Calu3 (cell line): ENCODE measurements at places on chromosomes 12 and 14. TPM values are rescaled to one million over a fixed set of nuclear protein-coding genes. Genes with fewer than 3 reads are reported as not detected.

Gene SPRYD4
- total RNA-seq = 6.1 and 6.6 TPM in 2 replicates

Gene RPGRIP1
- total RNA-seq = not detected in 2 replicates

Gene CCDC198
- 58.7 and 81.3 TPM in 2 replicates for total RNA-seq

Gene CIT
- total RNA-seq = 72.4 and 82.3 TPM in 2 replicates

Gene FSCB
- total RNA-seq = not detected in 2 replicates

Gene CISTR
- total RNA-seq = not detected in 2 replicates

Gene AEBP2
- total RNA-seq = 53.6 and 57.9 TPM in 2 replicates

Gene DHRS2
- 1.8 and 3.0 TPM in 2 replicates for total RNA-seq

Gene CLEC1B
- total RNA-seq = not detected in 2 replicates

GRCh38 chr14:93936245-93936644, 9.1 kb downstream of the FAM181A start:
- H3K27ac ChIP-seq = no peak overlapping the region
- peak; percentile 43 for DNase-seq
- H3K27me3 ChIP-seq = peaks cover 32% of the 10 kb centered on the region
- peaks cover 12% of the 10 kb centered on the region for H3K4me1 ChIP-seq
- H3K36me3 ChIP-seq = peaks cover 15% of the 10 kb centered on the region

- H3K36me3 ChIP-seq = no peaks in the 10 kb centered on the region
- DNase-seq = no peak
- no peaks in the 10 kb centered on the region for H3K4me1 ChIP-seq
- H3K27me3 ChIP-seq = no peaks in the 10 kb centered on the region
- H3K27ac ChIP-seq = no peak overlapping the region
Observed at GRCh38 chr12:40502322-40502721, 189.9 kb upstream of the CNTN1 start.

- H3K27ac ChIP-seq = peak overlapping the region; percentile 65
- H3K4me3 ChIP-seq = no peak overlapping the region
- H3K36me3 ChIP-seq = peaks cover 27% of the 10 kb centered on the region
- H3K4me1 ChIP-seq = no peaks in the 10 kb centered on the region
- DNase-seq = no peak
Observed at GRCh38 chr12:132925597-132926414, 30.3 kb downstream of the ZNF605 start.

DNA sequence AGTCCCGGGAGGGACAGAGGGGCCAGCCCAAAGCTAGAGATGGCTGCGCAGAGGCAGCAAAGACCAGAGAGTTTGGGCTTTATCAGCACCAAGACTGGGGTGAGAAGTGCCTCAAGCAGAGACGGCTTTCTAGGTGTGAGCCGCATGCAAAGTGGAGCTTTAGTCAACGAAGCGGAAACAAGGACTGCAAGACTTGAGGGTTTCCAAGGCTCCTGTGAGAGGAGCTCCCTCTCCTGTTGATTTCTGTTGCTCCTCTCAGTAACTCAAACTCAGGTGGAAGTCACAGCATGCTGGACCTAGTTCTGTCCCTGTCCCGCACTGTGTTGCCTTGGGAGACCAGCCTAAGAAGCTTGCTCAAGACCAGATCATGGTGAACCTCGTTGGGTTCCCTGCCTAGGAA, 327.8 kb downstream of the MED13L start:
- no peak for DNase-seq
- no peaks in the 10 kb centered on the region for H3K27me3 ChIP-seq
- H3K4me3 ChIP-seq = no peak overlapping the region
- no peak overlapping the region for H3K27ac ChIP-seq
- no peaks in the 10 kb centered on the region for H3K4me1 ChIP-seq

DNA sequence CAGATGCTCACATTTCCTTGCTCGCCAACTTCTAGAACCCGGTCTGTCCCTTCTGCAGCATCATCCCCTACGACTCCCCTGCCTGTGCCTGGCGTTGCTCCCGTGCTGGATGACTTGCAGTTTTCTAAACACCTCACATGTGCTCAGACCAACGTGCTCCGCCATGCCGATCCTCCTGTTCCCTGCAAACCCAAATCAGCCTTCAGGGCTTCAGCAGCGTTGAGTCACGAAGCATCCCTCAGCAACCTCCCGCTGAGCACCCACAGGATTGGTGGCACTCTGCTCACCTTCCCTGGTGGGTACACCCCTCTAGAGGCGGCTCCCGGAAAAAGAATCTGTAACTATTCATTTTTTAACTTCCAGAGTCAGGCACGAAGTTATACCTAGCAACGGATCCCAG, 2.8 kb upstream of the PIWIL1 start:
- H3K27ac ChIP-seq = no peak overlapping the region

DNA sequence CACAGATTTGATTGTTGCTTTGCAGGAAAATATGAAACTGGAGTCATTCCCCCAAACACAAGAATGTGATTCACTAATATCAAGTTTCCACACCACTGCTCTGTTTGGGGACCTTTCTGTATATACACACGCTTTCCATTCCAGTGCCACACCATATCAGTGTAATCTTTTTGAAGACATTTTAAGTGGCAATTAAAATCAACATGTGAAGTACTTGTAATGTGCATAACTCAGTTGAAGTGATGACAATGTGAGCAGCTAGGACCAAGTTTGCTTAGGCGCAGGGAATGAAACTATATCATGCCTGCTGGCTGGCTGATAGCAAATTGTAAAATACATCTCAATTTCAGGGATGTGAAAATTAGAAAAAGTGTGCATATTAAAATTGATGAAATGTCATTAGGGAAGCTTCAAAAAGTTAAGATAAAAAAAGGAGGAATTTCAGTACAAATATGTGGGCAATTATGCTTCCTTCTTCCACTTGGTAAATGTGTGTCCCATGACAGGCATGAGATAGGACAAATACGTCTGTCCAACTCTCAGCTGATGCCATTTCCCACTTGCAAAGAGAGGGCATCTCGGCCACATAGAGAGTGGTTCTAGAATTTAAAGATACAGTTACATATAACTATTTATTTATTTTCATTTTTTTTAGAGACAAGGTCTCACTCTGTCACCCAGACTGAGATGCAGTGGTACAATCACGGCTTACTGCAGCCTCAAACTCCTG, 43.7 kb downstream of the HSPB8 start:
- peaks cover 82% of the 10 kb centered on the region for H3K27me3 ChIP-seq
- no peaks in the 10 kb centered on the region for H3K36me3 ChIP-seq
- H3K4me1 ChIP-seq = peaks cover 18% of the 10 kb centered on the region
- no peak for DNase-seq
- H3K27ac ChIP-seq = no peak overlapping the region
- H3K4me3 ChIP-seq = no peak overlapping the region

- H3K4me1 ChIP-seq = no peaks in the 10 kb centered on the region
- H3K27me3 ChIP-seq = no peaks in the 10 kb centered on the region
- no peaks in the 10 kb centered on the region for H3K36me3 ChIP-seq
- no peak overlapping the region for H3K4me3 ChIP-seq
Observed at GRCh38 chr14:89266754-89267153, 150.3 kb downstream of the FOXN3 start.

GRCh38 chr12:29277231-29277630, 103.7 kb downstream of the ERGIC2 start:
- no peak overlapping the region for H3K27ac ChIP-seq
- no peak for DNase-seq
- H3K36me3 ChIP-seq = no peaks in the 10 kb centered on the region
- no peaks in the 10 kb centered on the region for H3K27me3 ChIP-seq
- no peak overlapping the region for H3K4me3 ChIP-seq

DNA sequence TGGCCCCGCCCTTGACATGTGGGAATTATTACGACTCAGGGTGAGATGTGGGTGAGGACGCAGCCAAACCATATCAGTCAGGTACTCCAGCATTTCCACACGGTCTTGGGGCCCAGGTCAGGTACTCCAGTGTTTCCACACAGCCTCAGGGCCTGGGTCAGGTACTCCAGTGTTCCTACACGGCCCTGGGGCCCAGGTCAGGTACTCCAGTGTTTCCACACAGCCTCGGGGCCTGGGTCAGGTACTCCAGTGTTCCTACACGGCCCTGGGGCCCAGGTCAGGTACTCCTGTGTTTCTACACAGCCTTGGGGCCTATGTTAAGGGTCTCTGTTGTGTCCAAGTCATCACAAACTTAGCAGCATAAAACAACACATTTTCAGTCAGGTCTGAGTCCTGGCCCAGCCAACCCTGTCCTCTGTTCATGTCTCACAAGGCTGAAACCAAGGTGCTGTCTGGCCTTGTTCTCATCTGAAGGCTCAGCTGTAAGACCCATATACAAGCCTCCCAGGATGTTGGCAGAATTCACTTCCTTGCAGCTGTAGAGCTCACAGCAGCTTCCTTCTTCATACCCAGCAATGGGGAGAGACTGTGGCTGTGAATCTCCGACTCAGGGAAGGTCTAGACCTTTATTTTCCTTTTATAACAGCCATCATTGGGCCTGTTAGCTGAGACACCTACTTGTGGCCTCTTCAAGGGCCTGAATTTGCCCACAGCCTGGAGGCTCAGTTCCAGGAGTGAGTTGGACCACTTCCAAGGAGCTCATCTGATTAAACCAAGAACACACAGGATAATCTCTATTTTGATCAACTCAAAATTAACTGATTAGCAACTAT, 107.6 kb upstream of the SFSWAP start:
- H3K27me3 ChIP-seq = peaks cover 97% of the 10 kb centered on the region
- DNase-seq = no peak
- no peak overlapping the region for H3K27ac ChIP-seq
- no peak overlapping the region for H3K4me3 ChIP-seq
- no peaks in the 10 kb centered on the region for H3K36me3 ChIP-seq

DNA sequence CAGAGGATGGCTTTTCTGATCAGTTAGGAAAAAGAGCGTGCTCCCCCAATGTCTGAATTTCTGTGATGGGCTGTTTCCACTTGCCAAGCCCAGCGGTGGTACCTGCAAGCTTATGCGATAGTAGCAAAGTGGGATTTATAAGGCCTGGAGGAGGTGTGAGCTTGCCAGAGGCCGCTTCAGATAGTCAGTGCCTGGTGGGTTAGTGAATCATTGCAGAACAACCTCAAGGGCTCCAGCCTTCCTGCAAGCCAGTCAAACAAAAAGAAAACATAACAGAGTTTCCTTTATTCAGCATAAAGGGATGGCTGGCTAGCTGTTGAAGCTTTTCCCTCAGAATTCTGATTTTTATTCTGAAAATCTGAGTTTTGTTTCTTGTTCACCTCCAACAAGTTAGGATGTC, 7.6 kb upstream of the BMP4 start:
- no peaks in the 10 kb centered on the region for H3K27me3 ChIP-seq
- H3K36me3 ChIP-seq = peaks cover 10% of the 10 kb centered on the region
- H3K4me1 ChIP-seq = peaks cover 12% of the 10 kb centered on the region
- no peak for DNase-seq
- H3K27ac ChIP-seq = no peak overlapping the region

GRCh38 chr12:79344855-79345847, 345.6 kb downstream of the PAWR start:
- no peaks in the 10 kb centered on the region for H3K36me3 ChIP-seq
- H3K27ac ChIP-seq = no peak overlapping the region
- H3K27me3 ChIP-seq = peaks cover 16% of the 10 kb centered on the region
- no peaks in the 10 kb centered on the region for H3K4me1 ChIP-seq

- no peak overlapping the region for H3K27ac ChIP-seq
- H3K36me3 ChIP-seq = no peaks in the 10 kb centered on the region
- H3K4me1 ChIP-seq = no peaks in the 10 kb centered on the region
- H3K27me3 ChIP-seq = no peaks in the 10 kb centered on the region
- H3K4me3 ChIP-seq = no peak overlapping the region
- no peak for DNase-seq
Observed at GRCh38 chr14:26738571-26738970, 140.7 kb upstream of the NOVA1 start.

- no peaks in the 10 kb centered on the region for H3K27me3 ChIP-seq
- no peak overlapping the region for H3K4me3 ChIP-seq
- no peak overlapping the region for H3K27ac ChIP-seq
- DNase-seq = no peak
- H3K4me1 ChIP-seq = no peaks in the 10 kb centered on the region
Observed at GRCh38 chr14:75842551-75842950, 139.2 kb downstream of the TGFB3 start.

GRCh38 chr12:3747543-3747942, 5.4 kb downstream of the CRACR2A start:
- H3K36me3 ChIP-seq = no peaks in the 10 kb centered on the region
- no peak overlapping the region for H3K27ac ChIP-seq
- H3K27me3 ChIP-seq = peaks cover 19% of the 10 kb centered on the region

DNA sequence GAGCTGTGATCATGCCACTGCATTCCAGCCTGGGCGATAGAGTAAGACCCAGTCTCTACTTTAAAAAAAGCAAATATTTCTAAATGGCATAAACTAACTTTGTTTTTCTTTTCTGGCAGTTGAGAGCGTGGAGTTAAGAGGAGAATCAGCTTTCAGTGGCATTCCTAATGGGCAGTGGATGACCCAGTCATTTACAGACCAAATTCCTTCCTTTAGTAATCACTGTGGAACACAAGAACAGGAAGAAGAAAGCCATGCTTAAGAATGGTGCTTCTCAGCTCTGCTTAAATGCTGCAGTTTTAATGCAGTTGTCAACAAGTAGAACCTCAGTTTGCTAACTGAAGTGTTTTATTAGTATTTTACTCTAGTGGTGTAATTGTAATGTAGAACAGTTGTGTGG, 21.2 kb downstream of the TDG start:
- no peak for DNase-seq
- no peak overlapping the region for H3K27ac ChIP-seq
- H3K4me3 ChIP-seq = no peak overlapping the region
- no peaks in the 10 kb centered on the region for H3K27me3 ChIP-seq
- H3K4me1 ChIP-seq = no peaks in the 10 kb centered on the region

GRCh38 chr14:75399843-75400775, 27.7 kb upstream of the JDP2 start:
- peaks cover 13% of the 10 kb centered on the region for H3K27me3 ChIP-seq
- peak; percentile 88 for DNase-seq
- no peak overlapping the region for H3K27ac ChIP-seq
- H3K4me3 ChIP-seq = no peak overlapping the region
- H3K36me3 ChIP-seq = no peaks in the 10 kb centered on the region

DNA sequence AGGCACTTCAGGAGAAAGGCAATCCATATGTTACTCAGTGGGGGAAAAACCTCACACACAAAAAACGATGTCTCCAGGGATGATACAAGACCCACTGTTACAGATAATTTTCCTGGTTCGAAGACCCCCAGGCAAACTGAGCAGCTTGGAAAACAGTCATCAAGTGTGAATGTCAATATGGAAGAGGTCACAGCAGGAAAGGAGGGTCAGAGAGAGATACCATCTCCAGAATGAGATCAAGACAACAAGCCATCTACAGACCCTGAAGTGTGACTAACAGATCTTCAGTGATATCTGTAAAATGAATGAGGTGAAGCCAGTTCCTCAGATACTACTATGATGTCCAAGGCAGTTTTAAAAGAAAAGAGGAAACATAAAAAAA, 28.6 kb downstream of the GNS start:
- H3K4me1 ChIP-seq = peaks cover 15% of the 10 kb centered on the region
- no peak overlapping the region for H3K4me3 ChIP-seq
- DNase-seq = no peak
- H3K27me3 ChIP-seq = no peaks in the 10 kb centered on the region

DNA sequence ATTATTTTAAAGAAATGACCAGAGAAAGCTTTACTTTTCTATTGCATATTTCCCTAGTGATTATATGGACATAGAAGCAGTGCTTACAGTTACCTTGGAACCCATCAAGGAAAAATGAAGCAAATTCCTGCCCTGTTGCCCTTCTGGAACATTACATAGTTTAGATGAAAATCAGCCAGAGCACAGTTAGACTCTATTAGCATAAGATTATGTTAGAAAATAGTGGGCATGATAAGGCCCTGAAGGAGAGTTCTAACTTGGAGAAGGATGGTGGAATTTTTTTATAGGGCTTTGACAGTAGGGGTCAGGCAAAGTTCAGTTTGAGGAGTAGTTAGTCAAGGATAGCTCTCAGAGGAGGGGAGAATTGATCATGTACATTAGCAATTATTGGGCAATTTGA, 74.3 kb downstream of the FUT8 start:
- DNase-seq = no peak
- H3K4me3 ChIP-seq = no peak overlapping the region
- H3K27ac ChIP-seq = no peak overlapping the region

GRCh38 chr12:104959335-104959841, 1.3 kb upstream of the SLC41A2 start:
- H3K4me3 ChIP-seq = peak overlapping the region; percentile 72
- peaks cover 24% of the 10 kb centered on the region for H3K36me3 ChIP-seq
- H3K4me1 ChIP-seq = peaks cover 29% of the 10 kb centered on the region
- DNase-seq = no peak
- H3K27me3 ChIP-seq = peaks cover 7% of the 10 kb centered on the region
